Activated T-cell treated with anti-CD3 and anti-CD28 coated beads for 48 hours (primary cell): ENCODE measurements at places on chromosomes 6 and 20.

GRCh38 chr20:57480444-57481160, 44.3 kb downstream of the CTCFL start:
- DNase-seq = no peak

DNA sequence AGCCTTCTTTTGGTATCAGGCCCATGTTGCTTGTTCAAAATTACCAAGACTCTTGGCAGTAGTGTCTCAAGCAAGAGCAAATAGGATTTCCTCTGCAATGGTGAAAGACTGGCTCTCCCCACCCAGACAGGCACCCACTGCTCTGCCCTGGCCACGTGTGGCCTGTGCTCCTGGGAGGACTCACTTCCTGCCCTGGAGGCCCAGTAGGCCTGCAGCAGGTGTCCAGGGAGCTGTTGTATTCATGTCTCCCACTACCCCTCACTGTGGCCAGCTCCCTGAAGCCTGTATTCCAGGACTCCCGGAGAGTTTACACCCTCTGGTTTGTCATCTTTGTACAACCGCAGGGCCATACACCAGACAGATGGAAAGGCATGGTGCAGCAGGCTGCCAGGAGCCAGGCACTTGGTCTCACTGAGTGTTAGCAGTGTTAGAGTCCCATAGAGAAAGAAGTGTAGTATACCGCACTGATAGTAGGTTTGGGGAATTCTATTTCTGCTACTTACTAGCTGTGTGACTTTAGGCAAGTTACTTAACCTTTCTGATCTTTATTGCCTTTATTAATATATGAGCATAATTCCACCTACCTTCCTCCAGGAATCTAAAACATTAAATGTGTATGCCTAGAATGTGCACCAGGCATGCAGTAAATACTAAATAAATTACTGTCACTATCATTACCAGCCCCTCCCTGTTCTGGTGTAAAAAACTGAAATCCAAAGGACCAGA, 159.7 kb downstream of the TMEM242 start:
- no peak for DNase-seq

- no peak for DNase-seq
Measured at GRCh38 chr6:43318011-43318410, 9.4 kb upstream of the CRIP3 start.

GRCh38 chr6:169009628-169010027, 244.0 kb downstream of the THBS2 start:
- DNase-seq = no peak

- DNase-seq = peak; percentile 11
Measured at GRCh38 chr6:144007478-144008119, 460 bp downstream of the PLAGL1 start.

- no peak for DNase-seq
Measured at GRCh38 chr6:137921823-137922222, 54.8 kb downstream of the TNFAIP3 start.

GRCh38 chr20:16393297-16393696, 180.0 kb downstream of the KIF16B start:
- DNase-seq = no peak

DNA sequence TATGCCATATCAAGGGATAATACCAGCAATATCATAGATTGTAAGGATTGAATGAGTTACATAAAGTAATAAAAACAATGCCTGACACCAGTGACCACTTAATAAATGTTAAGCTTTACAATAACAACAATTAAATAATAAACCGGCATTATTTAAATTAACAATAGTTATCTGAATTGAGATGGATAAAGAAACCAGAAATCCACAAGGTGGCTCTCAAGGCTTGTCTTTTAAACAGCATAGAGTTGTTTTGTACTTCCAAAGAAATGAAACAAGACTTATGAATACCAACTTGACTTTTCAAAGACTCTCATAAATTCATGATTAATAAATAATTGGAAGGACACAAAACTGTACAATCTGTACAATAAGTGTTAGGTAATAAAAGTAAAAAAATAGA, 203.1 kb downstream of the ASCC3 start:
- DNase-seq = no peak

- DNase-seq = no peak
Measured at GRCh38 chr6:102038964-102039363, 645.5 kb downstream of the GRIK2 start.

DNA sequence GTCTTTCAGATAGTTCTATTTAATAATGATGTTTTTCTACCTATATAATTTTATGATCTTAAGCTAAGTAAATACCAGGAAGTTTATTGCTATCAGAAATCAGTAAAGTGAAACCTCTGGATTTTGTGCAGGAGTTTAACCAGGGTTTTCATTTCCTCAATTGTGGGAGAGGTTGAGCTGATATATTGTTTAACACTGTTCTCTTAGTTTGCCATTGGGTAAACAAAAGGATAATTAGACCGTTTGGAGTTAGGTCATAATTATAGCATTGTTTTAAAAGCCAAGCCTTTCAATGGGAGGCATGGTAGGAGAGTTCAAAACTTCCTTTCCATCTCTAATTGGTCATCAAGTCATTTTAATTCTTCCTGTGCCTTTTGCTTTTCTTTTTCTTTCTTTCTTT, 58.7 kb downstream of the STXBP5 start:
- DNase-seq = no peak

DNA sequence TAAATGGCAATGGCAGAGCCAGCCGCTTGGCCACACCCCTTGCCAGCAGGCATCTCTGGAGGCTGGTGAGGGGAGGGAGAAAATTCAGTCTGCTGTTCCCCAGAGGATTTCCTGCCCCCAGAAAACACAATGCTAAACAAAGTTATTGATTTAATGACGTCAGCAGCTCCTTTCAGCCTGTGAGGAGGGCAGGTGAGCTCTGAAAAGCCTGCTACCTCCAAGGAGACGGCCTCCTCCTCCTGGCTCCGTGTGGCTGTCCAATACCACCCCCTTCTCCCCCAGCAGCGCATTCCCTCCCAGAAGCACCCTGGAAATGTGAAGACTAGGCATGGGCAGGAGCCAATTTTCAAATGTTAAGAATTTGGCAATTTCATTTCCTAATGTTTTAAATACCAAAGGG, 393.1 kb downstream of the ZFAND3 start:
- DNase-seq = no peak

DNA sequence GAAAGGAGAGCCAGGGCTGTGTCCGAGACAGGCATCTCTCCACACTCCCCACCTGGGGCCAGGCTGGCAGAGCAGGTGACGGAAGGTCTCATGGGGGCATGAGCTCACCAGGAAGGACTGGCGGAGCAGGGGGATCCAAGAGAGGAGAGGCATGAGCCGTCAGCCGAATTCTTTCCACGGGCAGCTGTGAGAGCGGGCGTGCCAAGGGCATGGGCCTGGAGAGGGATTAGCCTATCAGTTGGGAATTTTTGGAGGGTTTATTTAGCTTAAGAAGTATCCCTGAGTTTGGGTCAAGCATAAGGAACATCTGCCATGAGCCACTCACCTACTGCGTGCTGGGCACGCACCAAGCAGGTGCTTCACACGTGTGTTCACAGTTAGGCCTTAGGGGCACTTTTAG, 60.2 kb upstream of the ZNFX1 start:
- no peak for DNase-seq

DNA sequence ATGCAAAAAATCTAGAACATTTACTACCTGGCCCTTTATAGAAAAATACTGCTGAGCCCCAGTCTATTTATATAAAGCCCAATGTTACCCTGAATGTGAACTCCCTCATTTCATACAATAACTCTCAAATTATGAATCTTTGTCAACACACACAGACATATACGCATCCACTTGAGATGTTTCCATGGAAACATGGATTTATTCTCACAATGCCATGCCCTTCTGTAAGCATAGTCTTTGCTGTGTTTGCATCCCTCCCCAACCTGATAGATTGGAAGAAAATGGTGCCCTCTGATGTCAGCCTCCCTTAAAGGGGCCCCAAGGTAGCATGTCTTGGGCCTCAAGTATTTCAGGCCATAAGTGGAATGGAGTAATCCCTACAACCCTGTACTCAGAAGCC, 573.1 kb downstream of the KIF16B start:
- no peak for DNase-seq

DNA sequence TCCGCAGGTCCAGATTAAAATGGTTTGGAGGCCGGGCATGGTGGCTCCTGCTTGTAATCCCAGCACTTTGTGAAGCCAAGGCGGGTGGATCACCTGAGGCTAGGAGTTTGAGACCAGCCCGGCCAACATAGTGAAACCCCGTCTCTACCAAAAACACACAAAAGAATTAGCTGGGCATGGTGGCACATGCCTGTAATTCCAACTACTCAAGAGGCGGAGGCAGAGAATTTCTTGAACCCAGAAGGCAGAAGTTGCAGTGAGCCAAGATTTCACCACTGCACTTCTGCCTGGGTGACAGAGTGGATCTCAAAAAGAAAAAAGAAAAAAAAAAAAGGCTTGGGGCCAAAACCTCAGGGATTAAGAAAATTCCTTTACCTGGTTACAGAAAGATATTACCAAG, 30.5 kb downstream of the C6orf15 start:
- DNase-seq = no peak

DNA sequence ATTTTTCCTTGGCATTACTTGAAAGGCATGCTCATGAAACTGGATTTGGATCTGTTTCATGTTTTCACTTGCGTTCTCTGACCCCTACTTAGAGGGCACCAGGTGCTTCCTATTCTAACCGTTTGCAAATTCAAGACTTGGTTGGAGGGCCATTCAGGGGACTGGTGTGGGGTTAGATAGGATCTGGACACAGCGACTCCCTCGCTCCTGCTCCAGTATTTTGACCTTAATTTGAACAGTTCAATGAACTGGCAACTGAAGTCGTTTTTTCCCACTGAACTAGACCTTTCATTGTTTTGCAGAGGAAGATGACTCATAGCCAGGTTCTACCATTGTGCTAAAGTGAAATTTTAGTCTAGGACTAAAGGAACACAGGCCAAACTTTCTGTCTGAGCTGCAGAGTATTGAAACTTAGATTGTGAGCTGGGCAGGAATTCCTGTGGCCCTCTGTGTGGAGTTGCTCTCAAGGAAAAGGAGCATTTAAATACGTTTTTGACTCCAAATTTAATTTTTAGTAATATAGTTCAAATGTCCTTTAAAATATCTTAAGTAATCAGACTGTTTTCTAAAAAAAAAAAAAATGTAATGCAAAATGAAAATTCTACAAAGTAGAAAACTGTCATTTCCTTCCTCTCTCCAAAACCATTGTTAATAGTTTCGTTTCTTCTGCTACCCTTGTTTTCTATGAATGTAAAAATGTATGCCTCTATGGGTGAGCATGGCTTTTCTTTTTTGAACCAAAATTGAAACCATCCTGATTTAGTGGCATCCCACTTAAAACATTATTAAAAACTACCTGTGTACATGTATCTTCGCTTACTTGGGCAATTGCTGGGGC, 64.8 kb downstream of the UTRN start:
- DNase-seq = no peak

GRCh38 chr20:62980970-62981369, 25.8 kb downstream of the BHLHE23 start:
- peak; percentile 25 for DNase-seq

DNA sequence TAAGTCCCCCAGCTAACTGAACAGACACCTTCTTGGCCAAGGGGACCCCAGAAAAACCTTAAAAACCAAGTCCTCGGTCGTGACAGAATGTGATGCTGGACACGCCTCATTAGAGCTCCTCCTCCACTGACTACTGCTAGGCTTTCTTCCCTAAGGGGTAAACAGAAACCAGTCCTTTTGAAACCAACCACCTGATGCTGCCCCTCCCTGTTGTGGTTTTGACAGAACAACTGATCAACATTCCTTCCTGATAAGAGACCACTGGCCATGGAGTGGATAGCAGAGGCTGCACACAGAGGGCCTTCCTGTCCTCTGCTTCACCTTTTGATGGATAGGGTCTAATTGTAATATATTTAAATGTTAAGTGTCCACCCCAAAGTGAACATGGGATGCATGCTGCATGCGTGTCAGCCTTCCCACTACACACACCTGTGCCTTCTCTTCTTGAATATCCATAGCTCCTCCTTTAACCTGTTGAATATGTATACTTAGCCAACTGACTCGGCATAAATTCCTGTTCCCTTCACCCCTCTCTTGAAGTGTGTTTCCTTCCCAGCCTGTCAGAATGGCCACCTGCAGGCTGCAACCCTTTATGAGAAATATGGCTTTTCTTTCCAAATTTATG, 27.9 kb upstream of the SLC2A12 start:
- no peak for DNase-seq

DNA sequence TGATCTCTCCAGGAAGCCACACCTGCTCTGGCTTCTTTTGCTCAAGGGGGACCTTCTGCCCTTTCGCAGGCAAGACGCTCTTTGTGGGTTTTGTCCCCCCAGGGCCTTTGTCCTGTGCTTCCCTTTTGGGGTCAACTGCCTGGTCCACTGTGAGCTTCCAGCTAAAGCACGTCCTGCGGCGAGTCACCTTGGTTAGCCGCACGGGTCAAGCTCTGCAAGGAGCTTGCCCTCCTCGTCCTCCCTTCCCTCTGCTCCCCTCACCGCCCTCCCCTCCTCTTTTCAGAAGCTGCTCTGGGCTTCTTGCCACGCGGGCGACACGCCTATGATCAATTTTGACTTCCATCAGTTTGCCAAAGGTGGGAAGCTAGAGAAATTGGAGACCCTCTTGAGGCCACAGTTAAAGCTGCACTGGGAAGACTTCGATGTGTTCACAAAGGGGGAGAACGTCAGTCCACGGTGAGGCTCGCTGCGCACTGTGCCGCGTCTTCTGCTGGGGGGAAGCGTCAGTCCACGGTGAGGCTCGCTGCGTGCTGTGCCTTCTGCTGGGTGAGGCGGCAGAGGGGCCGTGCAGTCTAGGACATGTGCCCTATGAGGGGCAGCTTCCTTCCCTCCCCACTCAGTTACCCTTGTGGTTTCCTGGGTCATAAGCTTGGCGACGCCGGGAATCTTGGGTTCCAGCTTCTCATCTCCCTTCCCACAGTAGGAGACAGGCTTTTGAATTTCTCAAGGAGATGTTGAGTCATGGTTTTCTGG, 80.2 kb downstream of the SYNJ2 start:
- DNase-seq = no peak

GRCh38 chr6:78599526-78599925, 267.8 kb upstream of the IRAK1BP1 start:
- no peak for DNase-seq

GRCh38 chr6:134835993-134836392, 113.9 kb downstream of the ALDH8A1 start:
- no peak for DNase-seq

GRCh38 chr20:25257756-25258475, 10.0 kb downstream of the PYGB start:
- no peak for DNase-seq

- DNase-seq = no peak
Measured at GRCh38 chr6:170023620-170024521, 267.0 kb downstream of the DLL1 start.

- DNase-seq = no peak
Measured at GRCh38 chr6:27178860-27179259, 68.6 kb upstream of the PRSS16 start.

GRCh38 chr6:44116641-44117382, 10.4 kb downstream of the MRPL14 start:
- DNase-seq = no peak

- no peak for DNase-seq
Measured at GRCh38 chr6:28001751-28002150, 44.7 kb downstream of the OR2B6 start.

- DNase-seq = no peak
Measured at GRCh38 chr6:89530982-89531381, 98.0 kb downstream of the ANKRD6 start.

GRCh38 chr20:33681728-33682353, 4.3 kb downstream of the E2F1 start:
- DNase-seq = no peak
